ENCODE measurements at places on chromosomes 11 and 22.
A peak's percentile ranks its signal among the peaks of the same experiment; 100 is the strongest.

DNA sequence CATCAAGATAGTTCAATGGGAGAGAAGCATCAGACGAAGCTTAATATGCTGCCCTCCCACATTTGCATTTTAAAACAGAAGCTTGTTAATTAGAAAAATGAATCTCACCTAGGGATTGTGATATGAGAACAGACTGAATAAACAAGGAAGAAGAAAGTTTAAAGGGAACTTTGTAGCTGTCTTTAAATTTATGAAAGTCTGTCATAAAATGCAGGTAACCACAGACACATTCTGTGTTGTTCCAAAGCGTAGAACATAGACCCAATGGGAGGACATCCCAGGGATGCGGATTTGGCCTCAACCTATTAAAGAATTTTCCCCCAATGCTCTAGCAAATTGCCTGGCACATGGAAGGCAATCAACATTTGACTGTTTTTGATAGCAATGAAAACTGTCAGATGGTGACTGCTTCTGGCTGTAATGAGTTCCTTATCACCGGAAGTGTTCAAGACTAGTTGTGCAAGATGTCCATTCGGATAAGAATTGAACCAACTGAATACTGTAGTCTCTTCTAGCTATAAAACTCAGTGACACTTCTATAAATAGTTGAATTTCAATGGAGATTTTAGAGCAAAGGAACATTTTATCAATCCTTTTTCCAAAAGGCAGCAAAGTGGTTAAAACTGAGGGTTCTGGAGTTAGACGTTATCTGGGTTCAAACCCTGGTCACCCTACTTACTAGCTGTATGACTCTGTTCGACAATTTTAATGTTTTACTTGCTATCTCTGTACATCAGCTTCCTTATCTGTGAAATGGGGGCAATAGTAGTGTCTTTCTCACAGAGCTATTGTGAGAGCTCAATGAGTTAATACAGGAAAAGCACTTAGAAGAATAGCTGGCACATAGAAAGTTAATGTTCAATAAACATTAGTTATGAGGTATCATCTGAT lies 64.9 kb downstream of the LIF start:
- DNase-seq: no peak

GRCh38 chr22:19666673-19667593 lies 47.4 kb upstream of the SEPTIN5 start:
- DNase-seq: peak; percentile 11

DNA sequence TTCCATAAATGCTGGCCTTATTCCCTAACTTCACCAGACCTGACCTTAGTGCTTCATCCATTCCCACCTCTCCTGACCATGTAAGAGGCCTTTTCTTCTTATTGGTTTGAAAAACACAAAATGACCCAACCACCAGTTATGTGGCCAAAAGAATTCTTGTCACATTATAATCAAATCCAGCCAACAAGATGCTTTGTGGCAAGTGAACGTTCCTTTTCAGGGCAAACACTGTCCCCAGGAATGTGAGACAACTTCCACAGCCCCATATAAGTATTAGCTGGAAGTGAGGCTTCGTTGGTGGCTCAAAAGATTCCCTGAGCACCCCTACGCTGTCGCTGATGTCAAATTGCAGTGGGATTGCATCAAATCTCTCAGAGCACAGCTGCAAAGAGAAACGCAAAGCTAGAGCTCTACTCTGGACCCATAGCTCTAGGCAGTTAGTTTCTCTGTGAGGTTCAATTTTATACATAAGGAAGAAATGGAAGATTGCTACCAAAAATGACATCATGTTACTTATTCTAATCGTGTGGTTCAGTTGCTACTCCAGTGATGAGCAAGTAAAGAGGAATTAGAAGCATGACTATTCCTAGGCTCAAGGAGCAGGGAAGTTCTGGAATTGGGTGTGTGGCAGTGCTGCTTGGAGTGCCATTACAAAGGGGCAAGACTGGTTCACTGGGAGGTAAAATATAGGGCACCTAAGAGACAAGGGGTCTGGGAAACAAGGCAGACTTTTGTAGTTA lies 26.1 kb downstream of the GLYATL1 start:
- DNase-seq: no peak

- no peak for DNase-seq
These were observed 235.5 kb downstream of the GRIK4 start for GRCh38 chr11:120746836-120747609.

- no peak for DNase-seq
These were observed 129.7 kb upstream of the CSNK2A3 start for GRCh38 chr11:11482730-11483129.
